Breast epithelium (tissue), 4 donors: ENCODE measurements at places on chromosomes 1 and 21.

DNA sequence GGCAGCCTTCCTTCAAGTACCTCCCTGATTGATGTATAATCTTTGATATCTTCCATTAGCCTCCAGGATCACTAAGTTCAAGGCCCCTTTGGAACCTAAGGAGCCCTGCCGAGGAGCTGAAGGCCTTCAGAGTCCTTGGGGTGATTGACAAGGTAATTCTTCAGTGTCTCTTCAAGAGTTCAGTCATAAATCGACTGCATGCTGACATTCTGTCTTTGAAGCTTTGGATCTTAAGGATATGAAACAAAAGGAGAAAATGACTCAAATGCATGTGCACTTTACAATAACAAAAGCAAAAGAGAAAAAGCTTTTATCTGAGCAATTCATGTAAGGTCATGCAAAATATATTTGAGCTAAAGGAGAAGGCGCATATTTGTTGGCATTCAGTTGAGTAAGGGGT, 125.3 kb downstream of the RPS6KC1 start:
- H3K4me1 ChIP-seq = no peaks in the 10 kb centered on the region
- H3K27me3 ChIP-seq = no peaks in the 10 kb centered on the region
- DNase-seq = no peak

DNA sequence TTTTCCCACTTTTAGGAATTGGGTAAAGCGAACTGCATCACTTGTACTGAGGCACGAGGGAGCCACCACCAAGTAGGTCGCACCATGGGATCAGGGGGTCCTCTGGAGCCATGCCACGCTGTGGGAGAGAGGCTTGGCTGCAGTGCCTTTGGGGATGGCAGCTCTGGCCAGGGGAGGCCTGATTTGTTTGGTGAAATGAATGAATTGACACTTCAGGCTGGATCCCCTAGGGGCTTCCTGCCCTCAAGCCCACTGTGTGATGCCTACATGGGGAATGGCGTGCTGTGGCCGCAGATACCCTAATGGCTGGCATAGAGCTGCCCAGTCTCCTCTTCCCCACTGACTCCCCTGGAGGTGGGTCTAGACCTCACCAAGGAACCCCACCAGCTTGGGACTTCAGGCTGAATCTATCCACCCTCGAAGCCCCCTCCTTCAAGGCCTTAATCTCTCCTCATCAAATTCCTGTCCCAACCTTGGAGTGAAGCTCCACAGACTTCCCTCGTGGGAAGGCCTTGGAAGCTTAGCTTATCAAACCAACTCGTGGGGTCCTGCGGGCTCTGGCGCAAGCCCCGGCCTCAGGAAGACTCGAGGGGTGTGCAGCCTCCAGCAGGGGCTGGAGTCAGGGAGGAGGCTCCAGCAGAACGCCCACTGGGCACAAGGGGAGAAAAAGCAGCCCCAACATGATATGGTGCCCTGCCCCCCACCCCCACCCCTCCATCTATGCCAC, 64.6 kb downstream of the VWA5B1 start:
- H3K4me3 ChIP-seq = no peak overlapping the region
- no peaks in the 10 kb centered on the region for H3K4me1 ChIP-seq
- H3K27me3 ChIP-seq = no peaks in the 10 kb centered on the region
- H3K27ac ChIP-seq = peak overlapping the region; percentile 33
- H3K36me3 ChIP-seq = no peaks in the 10 kb centered on the region

DNA sequence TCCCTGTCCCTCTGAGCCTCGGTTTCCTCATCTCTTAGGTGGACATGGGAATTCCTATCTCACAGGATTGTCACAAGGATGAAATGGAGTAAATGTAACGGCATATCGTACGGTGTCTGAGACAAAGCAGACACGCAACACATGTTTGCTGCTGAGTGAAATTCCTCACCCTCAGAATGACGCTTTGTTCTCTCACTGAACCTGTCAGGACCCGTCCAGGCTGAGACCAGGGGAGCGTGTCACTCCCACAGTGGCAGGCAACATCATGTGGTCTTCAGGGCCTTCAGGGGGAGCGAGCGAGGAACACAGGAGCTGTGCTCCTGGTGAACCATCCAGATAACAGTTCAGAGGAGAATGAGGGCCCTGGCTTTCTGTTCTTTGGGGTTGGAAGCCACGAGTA, 74.2 kb downstream of the TOMM20 start:
- no peaks in the 10 kb centered on the region for H3K27me3 ChIP-seq
- no peak overlapping the region for H3K27ac ChIP-seq
- no peaks in the 10 kb centered on the region for H3K4me1 ChIP-seq
- DNase-seq = no peak
- no peaks in the 10 kb centered on the region for H3K36me3 ChIP-seq
- no peak overlapping the region for H3K4me3 ChIP-seq

- peak within 1 kb of the TSS; percentile 80 for H3K4me3 ChIP-seq
- H3K36me3 ChIP-seq = no peaks in the 10 kb centered on the region
- H3K27ac ChIP-seq = peak within 1 kb of the TSS; percentile 96
- peaks cover 10% of the 10 kb centered on the region for H3K4me1 ChIP-seq
- DNase-seq = peak; percentile 79
These were observed at the start of gene EVA1B for GRCh38 chr1:36323636-36324352. Gene EVA1B, minus strand, starts transcription at chr1:36323645. Its CDS starts 608 bp downstream, at chr1:36323037.

DNA sequence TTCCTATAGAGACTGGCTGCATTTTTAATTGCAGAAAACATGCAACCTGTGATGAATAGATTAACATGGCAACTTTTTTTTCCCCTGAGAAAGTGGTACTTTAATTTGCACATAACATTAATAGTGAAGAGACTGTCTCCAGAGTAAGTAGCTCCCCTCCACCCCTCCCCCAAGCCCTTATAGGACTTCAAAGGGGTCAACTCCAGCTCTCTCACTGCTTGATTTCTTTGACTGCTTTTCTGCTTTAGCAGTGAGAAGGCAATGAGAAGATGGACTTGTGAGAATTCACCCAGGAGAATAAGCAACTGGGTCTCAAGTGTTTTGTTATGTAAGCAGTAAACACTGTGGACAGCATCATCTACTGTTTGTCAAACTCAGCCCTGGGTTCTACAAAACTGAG, 355.0 kb downstream of the CAMTA1 start:
- H3K27me3 ChIP-seq = no peaks in the 10 kb centered on the region
- H3K4me3 ChIP-seq = no peak overlapping the region
- no peaks in the 10 kb centered on the region for H3K4me1 ChIP-seq
- no peaks in the 10 kb centered on the region for H3K36me3 ChIP-seq
- no peak overlapping the region for H3K27ac ChIP-seq
- no peak for DNase-seq

GRCh38 chr21:44405948-44406872, 49.1 kb upstream of the LRRC3 start:
- no peak for DNase-seq
- H3K4me1 ChIP-seq = no peaks in the 10 kb centered on the region
- no peak overlapping the region for H3K27ac ChIP-seq
- no peaks in the 10 kb centered on the region for H3K27me3 ChIP-seq
- H3K36me3 ChIP-seq = no peaks in the 10 kb centered on the region

DNA sequence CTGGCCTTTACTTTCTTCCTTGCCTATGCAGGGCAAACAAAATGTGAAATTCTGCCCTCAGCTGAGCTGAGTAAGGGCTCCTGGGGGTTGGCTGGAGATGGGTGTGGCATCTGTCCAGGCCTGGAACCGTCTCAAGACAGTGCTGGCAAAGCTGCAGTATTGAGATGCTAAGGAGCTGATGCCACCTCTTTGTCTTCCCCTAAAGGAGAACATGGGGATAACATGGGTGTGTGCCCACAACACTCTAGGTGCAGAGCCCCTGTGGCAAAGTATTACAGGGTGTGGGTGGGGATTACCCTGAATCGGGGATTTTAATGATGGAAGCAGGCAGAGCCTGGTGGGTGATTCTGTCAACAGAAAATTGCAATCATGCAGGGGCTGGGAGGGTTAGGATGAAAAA, 2.5 kb upstream of the ST3GAL3 start:
- H3K27me3 ChIP-seq = no peaks in the 10 kb centered on the region
- peaks cover 8% of the 10 kb centered on the region for H3K4me1 ChIP-seq
- no peaks in the 10 kb centered on the region for H3K36me3 ChIP-seq
- DNase-seq = peak; percentile 56
- H3K27ac ChIP-seq = no peak overlapping the region

- H3K36me3 ChIP-seq = no peaks in the 10 kb centered on the region
- no peak overlapping the region for H3K4me3 ChIP-seq
- H3K4me1 ChIP-seq = no peaks in the 10 kb centered on the region
- H3K27me3 ChIP-seq = no peaks in the 10 kb centered on the region
- DNase-seq = no peak
These were observed 36.1 kb downstream of the DNTTIP2 start for GRCh38 chr1:93842750-93843500.

DNA sequence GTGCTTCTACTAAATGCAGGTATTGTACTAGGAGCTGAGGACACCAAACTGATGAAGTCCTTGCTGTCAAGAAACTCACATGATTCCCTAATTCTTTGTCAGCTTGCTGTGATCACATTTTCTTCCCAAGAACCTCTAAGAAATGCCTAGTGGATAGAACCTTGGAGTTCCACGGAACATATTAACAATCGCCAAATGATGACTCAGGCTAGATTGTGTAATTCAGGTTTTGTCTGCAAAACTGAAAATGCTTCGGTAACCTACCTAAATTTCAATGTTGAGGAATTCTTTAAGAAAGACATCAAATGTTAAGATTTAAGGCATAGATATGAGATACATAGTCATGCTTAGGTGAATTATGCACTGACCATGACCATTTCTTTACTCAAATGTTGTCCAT, 1.7 kb upstream of the GADD45A start:
- no peaks in the 10 kb centered on the region for H3K27me3 ChIP-seq
- no peak for DNase-seq
- H3K27ac ChIP-seq = no peak overlapping the region
- peaks cover 4% of the 10 kb centered on the region for H3K4me1 ChIP-seq
- no peak overlapping the region for H3K4me3 ChIP-seq

DNA sequence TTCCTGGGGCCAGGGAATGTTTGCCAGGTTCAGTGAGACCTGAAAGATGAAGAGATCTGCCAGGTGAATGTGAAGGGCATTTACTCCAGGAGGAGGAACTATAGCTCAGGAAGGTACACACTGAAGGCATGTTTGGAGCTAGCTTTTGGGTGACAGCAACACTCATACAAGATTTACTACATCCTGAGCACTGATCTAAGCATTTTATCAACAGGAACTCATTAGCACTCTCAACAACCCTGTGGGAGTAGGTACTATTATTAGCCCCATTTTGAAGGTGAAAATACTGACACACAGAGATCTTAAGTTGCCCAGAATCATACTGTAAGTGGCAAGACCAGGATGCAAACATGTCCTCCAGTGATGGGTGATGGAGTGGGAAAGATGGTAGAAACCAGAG, 6.7 kb downstream of the GADD45A start:
- no peak overlapping the region for H3K4me3 ChIP-seq
- H3K27ac ChIP-seq = no peak overlapping the region
- no peak for DNase-seq
- H3K4me1 ChIP-seq = no peaks in the 10 kb centered on the region
- no peaks in the 10 kb centered on the region for H3K36me3 ChIP-seq
- H3K27me3 ChIP-seq = no peaks in the 10 kb centered on the region

- no peaks in the 10 kb centered on the region for H3K4me1 ChIP-seq
- H3K27me3 ChIP-seq = no peaks in the 10 kb centered on the region
- H3K27ac ChIP-seq = no peak overlapping the region
- no peak overlapping the region for H3K4me3 ChIP-seq
These were observed 68.6 kb downstream of the RPAP2 start for GRCh38 chr1:92367496-92367895.
